ENCODE measurements at places on chromosomes 7 and 10.

DNA sequence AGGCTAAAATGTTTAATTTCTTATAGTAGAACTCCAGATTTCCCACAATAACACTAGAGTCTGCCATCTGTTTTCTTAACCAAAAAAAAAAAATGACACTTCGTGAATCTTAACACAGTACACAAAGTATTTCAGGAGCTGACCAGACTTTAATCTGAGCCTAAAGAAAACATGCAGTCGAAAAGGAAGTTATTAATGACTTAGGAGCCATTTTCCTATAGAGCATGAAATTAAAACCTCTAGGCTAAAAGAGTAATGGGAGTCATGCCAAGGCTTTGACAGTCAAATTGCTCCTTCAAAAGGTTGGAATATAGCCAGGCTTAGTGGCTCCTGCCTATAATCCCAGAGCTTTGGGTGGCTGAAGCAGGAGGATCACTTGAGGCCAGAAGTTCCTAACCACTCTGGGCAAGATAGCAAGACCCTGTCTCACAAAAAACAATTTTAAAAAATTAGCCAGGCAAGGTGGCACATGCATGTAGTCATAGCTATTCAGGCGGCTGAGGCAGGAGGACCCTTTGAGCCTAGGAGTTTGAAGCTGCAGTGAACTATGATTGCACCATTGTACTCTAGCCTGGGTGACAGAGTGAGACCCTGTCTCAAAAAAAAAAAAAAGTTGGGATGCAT, 13.6 kb downstream of the MICU1 start:
- DNase-seq, result no peak

DNA sequence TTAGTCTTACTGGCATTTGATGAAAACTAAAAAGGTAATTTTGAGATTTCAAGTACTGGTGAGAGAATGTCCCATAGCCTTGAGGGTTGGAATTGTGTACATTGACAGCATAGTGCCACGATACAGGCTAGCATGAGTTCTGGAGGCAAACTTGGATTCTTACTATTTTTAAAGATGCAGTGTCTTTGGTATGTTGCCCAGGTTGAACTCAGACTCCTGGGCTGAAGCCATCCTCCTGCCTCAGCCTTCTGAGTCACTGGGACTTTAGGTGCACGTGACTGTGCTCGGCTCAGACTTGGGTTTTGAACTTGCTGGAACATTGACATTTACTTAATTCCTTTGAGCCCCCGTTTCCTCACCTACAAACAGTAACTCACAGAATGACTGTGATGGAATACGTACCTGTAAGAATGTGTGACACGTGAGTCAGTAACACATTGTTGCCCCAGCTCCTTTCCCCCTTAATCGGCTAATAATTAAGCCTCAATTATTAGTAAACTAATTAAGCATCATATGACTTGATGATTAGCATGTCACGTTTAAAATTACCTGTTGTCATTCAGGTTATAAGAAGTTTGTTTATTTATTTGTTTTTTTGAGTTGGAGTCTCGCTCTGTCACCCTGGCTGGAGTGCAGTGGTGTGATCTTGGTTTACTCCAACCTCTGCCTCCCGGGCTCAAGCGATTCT, 10.6 kb downstream of the DNAJB6 start:
- peak; percentile 12 for DNase-seq

- DNase-seq, result no peak
Measured at GRCh38 chr7:94418851-94419250, 24.2 kb downstream of the COL1A2 start.

DNA sequence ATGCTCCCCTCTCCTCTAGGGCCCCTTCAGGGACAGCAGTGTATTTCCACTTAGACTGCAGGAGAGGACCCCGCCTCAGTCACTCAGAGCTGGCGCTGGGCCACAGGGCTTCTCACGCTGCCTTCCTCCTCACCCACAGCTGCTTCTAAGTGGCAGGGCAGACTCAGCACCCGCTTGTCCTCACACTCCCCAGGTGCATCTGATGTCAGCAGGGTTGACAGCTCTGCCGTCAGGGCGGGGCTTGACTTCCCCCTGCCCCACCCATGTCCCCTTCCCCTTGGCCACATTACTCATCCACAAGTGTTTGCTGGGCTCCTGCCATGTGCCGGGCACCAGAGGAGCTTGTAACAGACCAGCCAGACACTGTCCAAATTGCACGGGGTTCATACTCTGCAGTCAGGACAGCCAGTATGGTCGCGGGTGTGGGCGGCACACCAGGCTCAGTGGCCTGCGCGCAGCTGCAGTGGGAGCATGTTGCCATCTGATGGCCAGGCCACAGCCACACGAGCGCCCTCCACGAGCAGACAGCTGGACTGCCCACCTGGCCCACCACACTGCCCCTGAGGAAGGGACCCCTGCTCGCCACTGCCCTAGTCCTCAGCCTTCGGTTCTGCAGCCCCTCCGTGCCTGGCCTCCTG, 29.3 kb upstream of the TTYH3 start:
- no peak for DNase-seq

DNA sequence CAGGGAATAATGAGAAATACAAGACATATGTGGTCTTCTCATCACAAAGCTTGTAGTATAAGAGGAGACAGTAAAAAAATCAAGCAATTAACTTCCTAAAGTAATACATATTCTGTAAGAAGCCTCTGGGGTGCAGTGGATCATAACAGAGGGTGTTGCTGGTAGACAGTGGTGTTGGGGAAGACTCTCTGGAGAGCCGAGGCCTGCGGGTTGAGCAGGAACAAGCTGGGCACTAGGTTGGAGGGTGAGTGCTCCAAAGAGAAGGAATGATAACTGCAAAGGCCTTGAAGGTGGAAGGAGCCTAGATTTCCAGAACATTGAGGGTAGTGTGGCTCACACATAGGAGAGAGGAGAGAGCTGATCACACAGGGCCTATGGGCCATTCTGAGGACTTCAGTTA, 1.5 kb downstream of the GIMAP4 start:
- DNase-seq, result peak; percentile 72

DNA sequence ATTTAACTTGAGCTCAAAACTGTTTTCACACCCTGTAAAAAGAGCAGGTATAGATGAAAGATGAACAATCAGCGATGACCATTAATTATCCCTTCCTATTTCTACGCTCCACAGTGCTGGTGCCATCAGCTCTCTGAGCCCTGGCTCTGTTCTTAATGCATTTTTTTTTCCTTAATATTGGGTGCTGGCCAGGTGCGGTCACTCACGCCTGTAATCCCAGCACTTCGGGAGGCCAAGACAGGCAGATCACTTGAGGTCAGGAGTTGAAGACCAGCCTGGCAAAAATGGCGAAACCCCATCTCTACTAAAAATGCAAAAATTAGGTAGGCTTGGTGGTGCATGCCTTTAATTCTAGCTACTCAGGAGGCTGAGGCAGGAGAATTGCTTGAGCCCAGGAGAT, 4.2 kb downstream of the STEAP4 start:
- DNase-seq, result no peak

GRCh38 chr10:131576341-131577177, 265.0 kb upstream of the TCERG1L start:
- DNase-seq, result no peak

DNA sequence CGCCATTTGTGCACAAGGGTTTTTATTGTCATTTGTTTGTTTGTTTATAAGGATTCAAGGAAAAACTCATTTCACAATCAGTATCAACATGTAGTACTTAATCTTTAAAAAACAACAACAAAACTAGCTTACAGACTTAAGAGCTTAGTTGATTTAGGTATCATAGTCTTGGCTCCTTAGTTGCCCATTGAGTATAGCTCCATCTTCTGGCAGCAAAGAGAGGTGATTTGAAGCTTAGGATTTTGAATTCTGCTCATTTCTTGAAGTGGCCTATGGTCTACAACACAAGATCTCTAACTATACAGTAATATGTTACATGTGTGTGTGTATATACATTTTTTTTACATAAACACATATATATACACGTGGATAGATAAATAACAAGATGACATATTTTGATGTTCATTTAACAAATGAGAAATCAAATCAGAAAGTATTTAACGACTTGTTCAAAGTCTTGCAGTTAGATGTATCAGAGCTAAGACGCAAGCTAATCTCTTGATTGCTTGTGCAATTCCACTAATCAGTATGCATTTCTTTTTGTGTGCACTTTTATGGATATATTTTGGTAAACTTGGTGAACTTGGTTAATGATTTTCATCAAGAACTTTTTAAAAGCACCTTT, 307.3 kb downstream of the CAMK1D start:
- DNase-seq, result peak; percentile 66

GRCh38 chr10:109945473-109946177, 22.3 kb upstream of the XPNPEP1 start:
- peak; percentile 23 for DNase-seq

DNA sequence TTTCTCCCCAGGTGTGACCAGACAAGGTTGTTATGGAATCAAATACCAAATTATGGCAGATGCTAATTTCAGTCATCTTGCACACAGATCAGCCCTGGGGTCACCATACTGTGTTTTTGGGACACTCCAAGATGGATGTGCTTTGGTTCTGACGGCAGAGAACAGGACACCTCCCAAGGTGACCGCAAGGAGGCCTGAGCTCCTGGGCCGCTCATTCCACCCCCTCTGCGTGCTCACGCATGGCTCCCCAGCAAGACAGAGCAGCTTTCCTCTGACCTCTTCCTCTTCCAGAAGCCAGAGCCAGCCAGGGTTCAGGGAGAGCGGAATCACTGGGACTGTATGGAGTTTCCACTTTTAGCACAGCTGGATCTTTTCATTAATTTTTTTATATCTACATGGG, 402.8 kb downstream of the DNAJB6 start:
- DNase-seq, result no peak

GRCh38 chr7:2809903-2810625, 34.0 kb downstream of the GNA12 start:
- no peak for DNase-seq

- DNase-seq, result no peak
Measured at GRCh38 chr10:85098835-85099521, 770.6 kb downstream of the CCSER2 start.

DNA sequence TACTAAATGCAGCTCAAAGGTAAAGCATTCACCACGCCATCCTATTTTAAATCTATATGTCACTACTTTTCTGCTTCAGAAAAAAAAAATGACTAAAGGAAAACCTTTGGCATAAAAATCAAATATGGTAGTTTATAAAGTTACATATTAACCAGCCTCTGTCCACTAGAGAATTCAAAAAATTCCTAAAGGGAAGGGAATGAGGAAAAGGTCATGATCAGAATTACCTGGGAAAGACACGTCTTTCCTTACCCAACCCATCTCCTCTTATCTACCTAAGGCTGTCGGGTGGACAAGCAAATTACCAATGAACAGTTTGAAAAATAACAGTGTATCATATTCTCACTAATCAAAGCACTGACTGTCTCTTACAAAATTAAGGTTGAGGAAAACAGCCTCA, 100.7 kb upstream of the TMEM106B start:
- DNase-seq, result no peak

DNA sequence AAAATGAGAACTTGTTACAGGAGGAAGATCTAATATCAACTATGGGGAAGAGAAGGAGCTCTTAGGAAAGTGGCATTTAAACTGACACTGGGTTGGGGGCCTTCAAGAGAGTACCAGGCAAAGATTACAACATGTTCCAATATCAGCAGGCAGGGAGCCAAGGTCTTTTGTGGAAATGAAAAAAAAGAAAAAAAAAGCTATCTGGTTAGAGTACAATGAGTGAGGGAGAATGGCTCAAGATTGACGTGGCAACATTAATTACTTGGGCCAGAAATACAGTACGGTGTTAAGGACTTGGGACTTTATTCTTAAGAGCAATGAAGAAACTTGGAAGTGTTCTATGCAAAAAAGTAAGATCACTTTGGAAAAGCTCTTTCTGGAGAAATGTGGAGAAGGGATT, 132.3 kb upstream of the CDK1 start:
- no peak for DNase-seq

DNA sequence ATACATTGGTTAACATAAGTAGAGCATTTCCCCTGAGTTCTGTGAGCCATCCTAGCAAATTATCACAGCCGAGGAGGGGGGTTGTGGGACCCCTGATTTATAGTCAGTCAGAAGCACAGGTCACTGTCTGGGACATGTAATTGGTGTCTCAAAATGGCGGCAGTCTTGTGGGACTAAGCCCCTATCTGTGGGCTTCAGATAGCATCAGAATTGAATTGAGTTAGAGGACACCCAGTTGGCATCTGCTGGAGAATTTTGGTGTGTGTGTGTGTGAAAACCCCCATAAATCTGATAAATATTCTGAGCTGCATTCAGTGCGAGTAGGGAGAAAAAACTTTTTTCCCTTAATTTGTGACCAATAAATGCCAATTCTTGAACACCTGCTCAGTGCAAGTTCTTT, 6.5 kb upstream of the TET1 start:
- no peak for DNase-seq

- no peak for DNase-seq
Measured at GRCh38 chr10:62541811-62542210, 167.6 kb downstream of the ZNF365 start.

GRCh38 chr10:121536310-121536913, 61.8 kb downstream of the FGFR2 start:
- no peak for DNase-seq

DNA sequence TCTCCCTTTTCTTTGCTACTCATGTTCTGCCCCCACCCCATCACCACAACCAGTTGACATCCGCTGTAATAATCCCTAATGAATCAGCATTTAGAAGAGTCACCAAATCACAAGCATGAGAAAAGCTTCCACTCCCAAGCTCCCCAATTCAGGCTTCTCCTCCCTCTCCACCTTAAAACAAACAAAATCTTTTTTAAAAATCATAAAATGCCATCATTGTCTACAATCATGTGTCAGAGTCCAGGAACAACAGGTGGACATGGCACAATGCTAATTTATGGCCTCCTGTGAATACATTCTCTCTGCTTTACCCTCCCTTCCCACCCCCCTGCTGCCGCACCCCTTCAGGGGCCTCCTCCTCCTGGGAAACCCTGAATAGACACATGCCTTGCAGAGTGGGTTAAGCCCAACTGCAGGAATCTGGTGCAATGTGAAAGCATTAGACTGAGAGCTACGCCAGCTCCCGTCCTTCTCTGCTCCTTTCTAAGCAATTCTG, 3.7 kb downstream of the LRRC4 start:
- DNase-seq, result no peak

GRCh38 chr7:150849204-150849775, 3.0 kb upstream of the AOC1 start:
- DNase-seq, result no peak

- no peak for DNase-seq
Measured at GRCh38 chr10:35352512-35352911, 16.2 kb downstream of the CCNY start.

- DNase-seq, result no peak
Measured at GRCh38 chr7:79293655-79294142, 159.8 kb downstream of the MAGI2 start.

DNA sequence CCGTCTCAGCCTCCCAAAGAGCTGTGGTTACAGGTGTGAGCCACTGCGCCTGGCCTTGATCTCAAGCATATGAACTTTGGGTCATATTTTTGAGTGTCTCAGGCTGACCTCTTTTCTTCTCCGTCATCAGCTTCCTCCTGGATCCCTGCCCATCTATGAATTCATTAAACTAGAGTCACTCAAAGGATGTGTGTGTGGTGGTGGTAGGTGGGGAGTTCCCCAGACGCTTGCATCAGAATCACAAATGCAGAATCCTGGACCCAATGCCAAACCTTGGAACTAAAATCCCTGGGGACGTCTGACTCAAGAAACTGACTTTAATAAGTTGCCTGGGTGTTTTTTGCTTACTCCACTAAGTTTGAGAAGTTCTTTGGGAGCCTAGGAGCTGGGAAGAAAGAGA, 6.7 kb upstream of the CREB5 start:
- no peak for DNase-seq

All from CD4-positive, alpha-beta T cell treated with Interleukin-4 for 4 hours (primary cell).